PC-9 (cell line): ENCODE measurements at places on chromosomes 3 and 15.

- no peak for DNase-seq
Observed at GRCh38 chr3:105606016-105606415, 239.3 kb downstream of the ALCAM start.

GRCh38 chr3:119944091-119944490 lies 150.2 kb downstream of the GSK3B start:
- DNase-seq, result no peak

DNA sequence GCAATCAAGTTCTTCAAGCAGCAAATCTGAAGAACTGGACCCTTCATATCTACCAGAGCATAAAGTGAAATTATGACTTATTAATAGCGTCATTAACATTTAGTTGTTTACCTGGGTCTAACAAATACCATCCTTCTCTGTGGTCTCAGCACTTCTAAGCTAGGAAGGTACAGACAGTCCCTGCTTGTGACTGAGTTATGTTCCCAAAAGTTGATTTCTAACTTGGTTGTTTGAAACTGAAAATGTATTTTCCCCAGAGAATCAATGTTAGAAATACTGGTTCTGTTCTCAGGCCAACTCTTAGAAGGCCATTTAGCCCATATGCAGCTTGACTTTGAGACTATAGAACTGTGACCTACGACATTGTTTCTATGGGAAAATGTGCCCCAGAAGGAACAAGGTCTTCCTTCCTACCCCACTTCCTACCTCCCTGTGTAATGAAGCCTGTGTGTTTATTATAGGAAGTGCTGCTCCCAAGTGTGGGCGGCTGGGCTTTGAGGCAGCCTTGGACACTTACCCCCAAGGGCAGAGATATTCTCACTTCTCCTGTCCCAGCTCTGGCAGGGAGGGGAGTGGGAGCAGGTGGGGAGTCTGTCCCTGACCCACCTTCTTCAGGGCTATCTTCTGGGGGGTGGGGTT lies 12.2 kb upstream of the MAPK6 start:
- DNase-seq, result no peak

DNA sequence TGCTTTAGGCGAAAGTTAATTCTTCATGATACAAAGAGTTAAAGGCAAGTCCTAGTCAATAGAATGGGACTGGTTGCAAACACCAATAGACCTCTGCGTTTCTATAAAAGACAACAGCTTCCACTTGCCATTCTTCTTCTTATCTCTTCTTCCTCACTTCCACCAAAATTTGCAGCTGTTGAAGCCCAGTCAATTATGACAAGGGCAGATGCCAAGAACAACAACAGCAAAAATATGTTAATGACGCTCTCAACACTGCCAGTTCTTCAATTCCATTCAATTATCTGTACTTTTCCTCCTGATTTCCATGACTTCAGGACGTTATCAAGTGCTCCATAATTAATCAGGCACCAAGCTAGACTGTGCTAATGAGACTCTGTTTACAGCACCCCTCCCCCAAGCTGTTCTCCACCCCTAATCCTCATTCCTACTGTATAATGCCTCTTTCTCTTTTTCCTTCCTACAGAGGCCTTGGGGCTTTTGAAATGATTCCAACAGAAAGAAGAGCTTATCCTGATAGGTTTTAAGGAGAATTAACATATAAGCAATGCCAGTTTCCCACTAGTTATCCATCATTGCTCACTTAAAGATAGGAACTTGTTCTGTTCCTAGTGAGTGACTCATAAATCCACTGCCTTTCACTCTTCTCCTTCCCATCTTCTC lies 1160.5 kb downstream of the IGSF11 start:
- no peak for DNase-seq

DNA sequence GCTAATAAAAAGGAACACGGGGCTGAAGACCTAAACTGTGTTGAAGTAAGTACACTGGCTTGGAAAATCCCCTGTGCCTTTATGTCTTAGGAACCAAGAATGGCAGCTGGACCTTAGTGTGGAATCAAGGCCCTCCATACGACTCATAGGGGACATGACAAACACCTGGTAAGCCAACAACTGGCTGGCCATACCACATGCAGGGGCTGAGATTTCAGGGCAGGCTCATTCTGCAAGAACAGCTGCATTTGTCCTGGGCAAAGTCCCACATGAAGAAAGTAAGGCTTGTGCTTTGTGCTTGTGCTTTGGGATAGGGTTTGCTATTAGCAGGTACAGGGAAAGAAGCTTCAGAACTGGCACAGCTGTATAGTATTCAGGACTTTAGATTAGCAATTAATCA lies 18.0 kb downstream of the ETV5 start:
- DNase-seq, result no peak

GRCh38 chr3:106326941-106327695 lies 458.3 kb upstream of the CBLB start:
- DNase-seq, result no peak

GRCh38 chr3:23105048-23105447 lies 98.1 kb upstream of the UBE2E2 start:
- DNase-seq, result no peak

DNA sequence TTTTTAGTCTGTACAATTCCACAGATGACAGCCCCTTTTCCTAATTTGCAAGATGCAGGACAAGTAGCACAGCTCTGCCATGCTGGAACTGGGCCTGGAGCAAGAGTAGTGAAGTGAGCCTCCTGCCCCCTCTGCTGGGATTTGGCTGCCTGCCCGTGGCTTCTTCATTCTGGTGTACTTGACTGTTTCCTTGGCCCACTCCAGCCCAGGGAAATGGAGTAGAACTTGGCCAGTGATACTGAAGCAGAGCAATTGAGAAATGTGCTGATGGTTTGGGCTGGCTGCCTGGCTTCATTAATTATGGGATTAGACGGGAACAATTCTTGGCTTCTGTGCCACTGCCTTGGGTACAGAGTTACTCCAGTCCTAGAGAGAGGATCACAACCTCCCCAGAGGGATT lies 2.8 kb downstream of the GPD1L start:
- DNase-seq, result no peak

GRCh38 chr3:111173906-111174305 lies 102.3 kb downstream of the NECTIN3 start:
- no peak for DNase-seq

DNA sequence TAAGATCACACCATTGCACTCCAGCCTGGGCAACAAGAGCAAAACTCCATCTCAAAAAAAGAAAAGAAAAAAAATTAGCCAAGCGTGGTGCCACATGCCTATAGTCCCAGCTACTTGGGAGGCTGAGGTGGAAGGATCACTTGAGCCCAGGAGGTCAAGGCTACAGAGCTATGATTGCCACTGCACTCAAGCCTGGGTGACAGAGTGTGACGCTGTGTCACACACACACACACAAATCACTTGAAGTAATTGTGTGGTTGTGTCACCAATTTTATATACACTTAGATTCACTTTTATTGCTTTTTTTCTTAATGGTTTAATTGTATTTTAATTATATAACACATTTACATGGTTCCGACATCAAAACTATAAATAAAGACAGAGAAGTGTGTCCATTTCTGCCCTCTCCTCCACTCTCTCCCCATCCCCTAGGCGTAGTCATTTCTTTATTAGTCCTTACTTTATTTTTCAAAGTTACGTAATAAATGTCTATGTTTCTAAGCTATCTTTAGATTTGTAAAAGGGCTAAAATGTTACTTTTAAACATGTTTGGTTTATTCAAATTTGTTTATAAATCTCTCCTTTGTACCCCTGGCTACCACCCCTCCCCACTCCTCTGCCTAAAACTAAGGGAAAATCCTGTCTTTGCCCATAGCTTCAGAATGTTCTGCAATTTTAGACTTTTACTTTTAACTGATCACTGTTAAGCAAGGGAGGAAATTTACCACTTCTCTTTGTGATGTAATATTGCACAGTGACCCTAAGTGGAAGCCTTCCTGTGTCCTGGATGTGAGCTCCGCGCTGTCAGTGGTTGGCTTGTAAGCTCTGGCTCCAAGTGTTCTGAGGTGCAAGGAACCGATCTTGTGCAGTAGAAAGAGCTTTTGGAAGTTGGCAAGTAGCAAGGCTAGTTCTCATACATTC lies 10.8 kb upstream of the VILL start:
- no peak for DNase-seq

- DNase-seq, result no peak
Observed at GRCh38 chr3:100936931-100937330, 56.3 kb downstream of the ABI3BP start.

- no peak for DNase-seq
Observed at GRCh38 chr3:37892927-37893600, 31.4 kb downstream of the CTDSPL start.

DNA sequence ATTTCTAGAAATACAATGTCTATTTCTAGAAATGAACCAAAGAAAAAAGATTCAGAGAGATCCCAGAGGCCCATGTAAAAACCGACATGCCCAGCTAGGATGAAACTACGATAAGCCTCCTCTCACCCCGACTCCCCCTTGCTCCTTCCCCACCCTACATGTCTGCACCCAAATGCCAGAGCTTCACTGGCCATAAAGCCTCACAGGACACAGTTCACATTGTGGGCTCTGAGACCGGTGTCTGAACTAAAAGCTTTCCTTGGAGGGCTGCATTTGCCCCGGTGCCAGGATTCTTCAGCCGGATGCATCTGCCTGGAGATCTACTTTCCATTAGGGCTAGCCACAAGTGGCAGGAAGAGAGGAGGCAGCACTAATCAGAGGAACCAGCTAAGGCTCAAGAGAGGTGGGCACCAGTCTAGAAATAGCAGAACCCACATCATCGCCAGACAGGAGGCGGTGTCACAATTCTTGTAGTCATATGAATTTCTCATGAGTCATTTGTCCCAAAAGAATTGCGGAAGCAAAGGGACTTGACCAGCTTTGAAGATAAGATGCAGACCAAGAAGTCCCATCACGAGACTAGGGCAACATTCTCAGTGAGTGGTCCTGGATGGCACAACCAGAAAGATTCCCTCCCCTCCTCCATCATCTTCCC lies 353.6 kb downstream of the NTRK3 start:
- DNase-seq, result no peak

GRCh38 chr15:56244038-56244810 lies 545 bp upstream of the RFX7 start:
- DNase-seq, result peak; percentile 56

GRCh38 chr3:160470181-160470580 lies 20.6 kb upstream of the TRIM59 start:
- no peak for DNase-seq

DNA sequence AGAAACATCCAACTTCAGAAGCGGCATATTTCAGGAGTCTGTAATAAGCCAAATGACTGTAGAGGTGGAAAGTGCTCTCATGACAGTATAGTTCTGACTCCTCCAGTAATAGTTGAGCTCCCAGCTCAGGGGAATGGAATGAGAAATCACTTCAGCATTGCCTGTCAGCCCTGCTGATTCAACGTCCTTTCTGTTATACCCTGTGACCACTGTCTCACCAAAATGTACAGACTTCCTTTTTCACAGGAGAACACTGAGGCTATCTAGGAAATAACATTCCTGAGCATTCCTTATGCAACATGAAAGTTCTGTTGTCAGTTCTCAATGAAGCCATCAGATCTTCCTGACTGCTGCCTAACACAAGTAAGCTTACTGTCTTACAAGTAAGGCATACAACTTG lies 284.5 kb upstream of the MME start:
- DNase-seq, result no peak

- no peak for DNase-seq
Observed at GRCh38 chr3:185760550-185760949, 64.3 kb downstream of the IGF2BP2 start.

- no peak for DNase-seq
Observed at GRCh38 chr15:34119291-34119690, 17.4 kb downstream of the PGBD4 start.

DNA sequence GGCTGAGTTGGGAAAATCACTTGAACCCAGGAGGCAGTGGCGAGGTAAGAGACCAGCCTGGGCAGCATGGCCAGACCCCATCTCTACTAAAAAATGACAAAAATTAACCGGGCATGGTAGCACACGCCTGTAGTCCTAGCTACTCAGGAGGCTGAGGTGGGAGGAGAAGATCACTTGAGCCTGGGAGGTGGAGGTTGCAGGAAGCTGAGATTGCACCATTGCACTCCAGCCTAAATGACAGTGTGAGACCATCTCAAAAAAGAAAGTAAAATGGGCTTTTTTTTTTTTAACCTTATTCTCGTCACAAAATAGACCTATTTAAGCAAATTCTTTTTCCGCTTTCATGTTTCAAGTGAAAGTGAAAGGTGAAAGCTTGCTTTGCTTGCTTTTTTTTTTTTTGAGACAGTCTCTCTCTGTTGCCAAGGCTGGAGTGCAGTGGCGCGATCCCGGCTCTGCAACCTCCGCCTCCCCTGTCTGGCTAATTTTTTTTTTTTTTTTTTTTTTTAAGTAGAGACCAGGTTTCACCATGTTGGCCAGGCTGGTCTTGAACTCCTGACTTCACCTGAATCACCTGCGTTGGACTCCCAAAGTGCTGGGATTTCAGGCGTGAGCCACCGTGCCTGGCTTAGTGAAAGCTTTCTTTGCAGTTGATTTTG lies 3.6 kb downstream of the PDIA3 start:
- no peak for DNase-seq

DNA sequence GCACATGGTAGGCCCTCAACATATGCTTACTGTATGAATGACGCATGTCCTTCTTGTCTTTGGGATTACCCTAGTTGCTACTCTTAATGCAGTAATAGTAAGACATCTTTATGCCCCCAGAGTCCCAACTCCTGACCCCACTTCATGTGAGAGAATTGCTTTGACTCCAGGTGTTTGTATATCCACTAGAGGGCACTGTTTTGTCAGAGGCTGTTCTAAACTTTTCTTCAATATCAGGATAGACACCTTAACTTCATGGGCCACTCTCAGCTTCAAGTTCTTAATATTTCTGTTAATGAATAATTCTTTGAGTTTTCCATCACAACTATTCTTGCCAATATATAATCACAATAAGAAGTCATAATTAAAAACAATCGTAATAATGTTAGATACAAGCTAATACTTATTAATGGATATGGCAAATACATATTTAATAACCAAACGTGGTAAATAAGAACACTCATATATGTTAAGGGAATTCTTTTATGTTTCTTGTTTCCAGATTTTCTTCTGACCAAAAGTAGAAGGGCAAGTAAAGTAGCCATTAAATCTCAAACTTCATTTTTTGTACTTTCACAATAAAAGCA lies 337.2 kb upstream of the DNAJC19 start:
- no peak for DNase-seq

DNA sequence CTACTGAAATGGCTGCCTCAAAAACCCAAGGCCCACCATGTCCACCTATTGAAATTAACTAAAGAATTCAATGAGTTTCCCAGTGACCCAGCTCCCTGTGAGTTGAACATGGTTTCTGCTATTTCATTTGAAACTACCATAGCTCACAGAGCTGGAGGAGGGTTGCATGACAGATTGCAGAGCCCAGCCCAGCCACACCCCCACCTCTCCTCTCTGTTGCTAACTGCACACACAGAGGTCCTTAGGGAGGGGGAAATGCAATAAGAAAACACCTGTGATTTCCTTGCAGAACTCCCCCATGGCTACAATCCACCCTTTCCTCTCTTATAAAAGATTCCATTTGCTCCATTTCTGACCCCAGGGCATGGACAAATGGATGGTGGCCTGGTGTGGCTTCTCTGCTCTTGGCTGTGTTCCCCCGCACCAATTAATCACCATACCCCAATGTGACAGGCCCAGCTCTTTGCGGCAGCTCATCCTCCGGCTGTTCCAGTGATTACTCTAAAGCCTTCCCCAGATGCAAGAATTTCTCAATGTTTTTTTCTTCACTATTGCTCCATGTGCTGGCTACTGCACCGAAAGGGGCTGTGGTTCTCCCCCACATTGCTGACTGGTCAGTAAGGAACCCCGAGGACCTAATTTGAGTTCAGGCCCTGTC lies 208.4 kb upstream of the KBTBD8 start:
- DNase-seq, result no peak
